Astrocyte of the cerebellum (primary cell): ENCODE measurements at places on chromosomes 11 and 22.

GRCh38 chr22:39825661-39826102 is 67.9 kb downstream of the ENTHD1 start:
- DNase-seq: no peak

GRCh38 chr22:23386822-23387580 is 193.1 kb downstream of the IGLL1 start:
- DNase-seq: no peak

DNA sequence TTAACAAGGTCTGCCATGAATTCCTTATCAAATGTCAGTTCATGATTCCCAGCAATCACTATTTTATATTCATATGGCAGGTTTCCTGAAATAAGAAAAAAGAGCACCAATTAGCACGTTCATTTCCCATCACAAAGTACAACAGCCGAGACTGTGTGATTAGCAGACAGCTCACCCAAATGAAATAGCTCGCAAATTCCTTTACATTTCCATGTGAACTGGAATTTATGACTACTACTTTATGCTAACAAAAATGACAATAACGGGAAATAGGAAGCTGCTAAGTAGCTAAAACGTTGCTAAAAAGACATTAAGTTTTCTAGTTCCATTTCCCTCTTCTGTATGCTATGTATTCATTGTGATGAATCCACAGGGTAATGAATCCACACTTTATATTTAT is 90.7 kb downstream of the MPPED2 start:
- no peak for DNase-seq

DNA sequence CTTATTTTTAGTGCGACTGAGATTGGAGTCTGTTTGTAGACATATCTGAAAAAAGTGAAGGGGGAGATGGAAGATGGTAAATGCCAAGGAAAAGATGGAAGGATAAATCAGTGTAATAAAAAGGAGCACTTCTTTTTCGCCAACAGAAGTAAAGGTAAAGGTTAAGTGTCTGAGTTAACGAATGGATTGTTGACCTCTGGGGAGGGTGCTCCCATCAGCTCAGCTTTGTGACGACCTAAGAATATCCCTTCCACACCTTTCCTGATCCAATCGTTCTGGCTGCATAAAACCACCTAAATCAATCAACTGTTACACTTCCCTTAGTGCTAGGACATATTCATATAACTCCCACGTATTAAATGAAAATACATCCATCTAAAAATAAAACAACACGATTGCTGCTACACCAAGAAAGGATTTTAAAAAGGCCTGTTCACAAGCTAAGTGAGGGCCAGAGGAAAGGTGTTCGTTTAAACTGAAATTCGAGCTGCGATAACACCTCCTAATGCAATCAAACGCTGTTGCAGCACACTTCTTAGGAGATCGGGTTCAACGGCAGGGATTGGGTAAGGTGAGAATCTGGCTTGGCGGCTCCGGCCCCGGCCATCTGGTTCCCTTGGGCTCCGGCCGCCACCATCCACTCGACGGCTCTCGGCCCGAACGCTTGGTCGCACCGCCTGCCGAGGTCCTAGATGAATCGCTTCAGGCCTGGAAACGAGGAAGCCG is 658 bp downstream of the C11orf71 start:
- no peak for DNase-seq

DNA sequence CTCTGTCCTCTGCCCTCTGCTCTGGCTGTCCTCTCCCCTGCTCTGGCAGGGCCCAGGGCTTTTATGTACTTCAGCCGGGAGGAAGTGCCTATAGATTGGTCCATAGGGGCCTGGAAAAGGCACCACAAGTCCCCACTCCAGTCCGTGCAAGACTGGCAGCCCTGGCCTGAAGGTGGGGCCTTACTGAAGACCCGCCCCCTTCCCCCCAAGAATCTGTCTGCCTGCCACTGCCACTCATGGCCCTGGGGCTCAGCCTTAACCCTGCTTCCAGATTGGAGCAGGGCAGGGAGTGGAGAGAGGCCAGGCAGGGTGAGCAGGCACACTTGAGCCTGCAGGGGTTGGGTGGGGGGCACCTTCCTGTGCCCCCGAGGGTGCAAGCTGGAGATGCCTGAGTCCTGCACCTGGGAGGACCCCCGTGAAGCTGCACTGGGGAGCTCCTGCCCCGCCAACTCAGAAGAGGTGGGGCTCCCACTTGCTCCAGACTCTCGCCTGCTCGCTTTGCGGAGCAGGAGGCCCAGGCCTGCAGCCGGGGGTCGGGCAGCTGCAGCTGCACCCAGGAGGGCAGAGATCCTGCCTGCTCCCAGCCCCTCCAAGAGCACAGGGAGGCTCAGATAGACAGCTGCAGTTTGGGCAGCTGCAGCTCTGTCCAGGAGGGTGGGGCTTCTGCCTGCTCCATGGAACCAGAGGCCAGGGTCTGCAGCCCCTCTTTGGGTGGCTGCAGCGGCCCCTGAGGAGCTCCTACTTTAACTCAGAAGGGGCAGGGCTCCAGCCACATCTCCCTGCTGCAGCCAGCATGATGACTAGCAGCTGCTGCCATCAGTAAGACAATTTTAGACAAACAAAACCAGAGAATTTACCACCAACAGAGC is 51.0 kb upstream of the SC5D start:
- no peak for DNase-seq

- DNase-seq: no peak
These were observed 15.8 kb downstream of the VPS37C start for GRCh38 chr11:61145228-61146005.

- no peak for DNase-seq
These were observed 40.0 kb upstream of the CREB3L1 start for GRCh38 chr11:46237248-46238077.

- no peak for DNase-seq
These were observed 23.3 kb downstream of the MYH9 start for GRCh38 chr22:36364255-36365019.

DNA sequence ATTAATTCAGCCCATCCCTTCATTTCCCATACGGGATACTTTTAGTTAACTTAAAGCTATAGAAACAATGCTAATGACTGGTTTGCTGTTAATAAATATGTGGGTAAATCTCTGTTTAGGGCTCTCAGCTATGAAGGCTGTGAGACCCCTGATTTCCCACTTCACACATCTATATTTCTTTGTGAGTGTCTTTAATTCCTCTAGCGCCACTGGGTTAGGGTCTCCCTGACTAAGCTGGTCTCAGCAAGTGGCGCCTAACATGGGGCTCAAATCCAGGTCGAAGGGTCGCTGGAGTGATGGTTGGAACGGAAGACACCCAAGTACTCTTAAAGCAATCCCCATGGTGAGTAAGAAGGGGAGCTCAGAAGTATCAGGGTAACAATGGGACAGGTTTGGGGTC is 14.4 kb upstream of the OOSP1 start:
- DNase-seq: no peak

GRCh38 chr11:129608711-129609110 is 206.9 kb upstream of the TMEM45B start:
- no peak for DNase-seq

DNA sequence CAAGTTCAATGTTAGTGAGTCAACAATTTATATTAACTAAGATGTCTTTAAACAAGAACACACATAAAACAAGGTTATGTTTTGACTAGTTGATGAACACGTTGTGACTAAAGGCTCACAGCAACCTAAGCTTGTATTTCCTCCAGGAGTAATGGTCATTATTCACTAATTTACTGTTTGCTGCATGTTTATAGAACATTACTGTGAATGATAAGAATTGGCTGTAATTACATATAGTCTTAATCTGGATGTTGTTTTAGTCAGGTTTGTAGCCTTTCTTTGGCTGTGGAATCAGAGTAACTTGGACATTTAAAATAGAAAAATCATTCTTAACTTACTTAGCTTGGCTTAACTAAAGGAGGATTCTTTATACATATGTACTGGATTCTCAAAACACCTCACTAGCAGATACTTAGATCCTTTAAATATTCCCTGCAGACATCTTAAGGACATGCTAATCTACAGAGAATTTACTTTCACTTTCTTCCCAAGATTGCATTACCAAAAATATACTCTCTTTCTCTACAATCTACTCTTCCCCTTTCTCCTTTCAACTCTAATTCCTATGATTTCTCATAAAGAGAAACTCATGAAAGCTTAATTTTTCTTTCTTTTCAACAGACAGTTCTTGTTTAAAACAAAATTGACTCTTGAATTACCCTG is 319.7 kb upstream of the CTSC start:
- no peak for DNase-seq

DNA sequence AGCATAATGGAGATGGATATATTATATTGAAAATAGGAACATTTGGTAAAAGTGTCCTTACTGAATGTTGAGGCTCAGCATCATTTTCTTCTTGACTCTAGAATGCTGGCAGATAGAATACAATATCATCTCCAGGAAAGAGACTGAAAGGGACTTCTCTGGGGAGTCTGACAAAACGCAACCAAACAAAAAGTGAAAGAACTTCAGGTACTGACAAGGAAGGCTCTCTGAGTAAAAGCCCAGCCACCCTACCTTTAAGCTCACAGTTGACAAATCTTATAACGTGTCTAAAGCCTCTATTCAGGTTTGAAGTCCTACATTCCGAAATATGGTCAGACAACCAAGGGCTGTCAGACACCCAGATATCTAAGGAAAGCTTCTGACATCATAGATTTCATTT is 590.8 kb downstream of the SOX6 start:
- DNase-seq: no peak

- no peak for DNase-seq
These were observed 15.1 kb upstream of the SMIM38 start for GRCh38 chr11:69140635-69141034.

DNA sequence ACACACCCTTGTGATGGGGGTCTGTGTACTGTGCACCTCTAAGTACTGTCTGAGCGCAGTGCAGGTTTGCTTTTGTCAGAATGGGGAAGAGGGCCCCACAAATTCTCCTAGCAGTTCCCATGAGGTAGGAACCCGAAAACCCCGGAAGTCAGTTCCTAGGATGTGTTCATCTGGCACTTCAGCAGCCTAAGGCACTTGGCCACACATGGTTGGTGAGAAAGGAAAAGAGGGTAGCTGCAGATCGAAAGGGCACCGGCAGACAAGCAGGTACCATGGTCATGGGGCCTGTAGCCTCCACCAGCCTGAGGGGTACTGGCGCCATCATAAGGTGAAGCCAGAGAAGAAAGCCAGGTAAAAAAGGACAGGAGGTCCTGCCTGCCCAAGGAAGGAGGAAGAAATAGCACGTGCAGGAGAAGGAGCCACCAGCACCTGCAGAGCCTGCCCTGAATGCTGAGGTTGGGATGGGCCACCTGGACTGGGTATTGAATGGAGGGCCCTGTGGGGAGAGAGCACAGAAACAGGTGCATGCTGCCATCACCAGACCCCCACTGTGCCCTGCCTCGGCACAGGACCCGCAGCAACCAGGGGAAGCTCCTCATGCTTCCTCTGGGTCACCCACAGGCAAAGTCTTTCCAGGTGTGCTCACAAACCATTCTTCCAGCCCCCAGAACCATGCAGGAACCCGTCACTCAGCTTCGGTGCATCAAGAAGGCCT is 8.1 kb upstream of the CASTOR1 start:
- DNase-seq: no peak

DNA sequence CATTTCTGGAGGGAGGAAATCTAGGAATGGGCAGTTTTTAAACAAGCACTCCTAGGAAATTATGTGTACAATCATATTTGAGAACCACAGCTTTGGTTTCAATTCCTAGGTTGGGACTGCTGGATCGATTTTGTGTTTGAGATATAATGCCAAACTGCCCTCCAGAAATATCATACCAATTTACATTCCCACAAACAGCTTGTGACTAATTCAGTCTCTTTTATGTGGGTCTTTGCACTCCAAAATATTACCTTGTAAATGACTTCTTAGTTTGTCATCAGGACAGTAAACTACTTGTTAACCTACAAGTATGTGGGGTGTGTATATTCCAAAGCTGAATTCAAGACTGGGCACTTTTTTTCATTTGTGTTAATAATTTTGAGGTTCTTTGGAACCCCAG is 9.8 kb upstream of the BARX2 start:
- DNase-seq: no peak
